ENCODE measurements at places on chromosomes 6 and 20. TPM values are rescaled to one million over a fixed set of nuclear protein-coding genes. Genes with fewer than 3 reads are reported as not detected.

The THBD gene
- not detected for total RNA-seq

The TAP2 gene
- 152 TPM for total RNA-seq

The TSBP1 gene
- total RNA-seq = not detected

The SASH1 gene
- 0.44 TPM for total RNA-seq

The CAPN11 gene
- total RNA-seq = not detected

DNA sequence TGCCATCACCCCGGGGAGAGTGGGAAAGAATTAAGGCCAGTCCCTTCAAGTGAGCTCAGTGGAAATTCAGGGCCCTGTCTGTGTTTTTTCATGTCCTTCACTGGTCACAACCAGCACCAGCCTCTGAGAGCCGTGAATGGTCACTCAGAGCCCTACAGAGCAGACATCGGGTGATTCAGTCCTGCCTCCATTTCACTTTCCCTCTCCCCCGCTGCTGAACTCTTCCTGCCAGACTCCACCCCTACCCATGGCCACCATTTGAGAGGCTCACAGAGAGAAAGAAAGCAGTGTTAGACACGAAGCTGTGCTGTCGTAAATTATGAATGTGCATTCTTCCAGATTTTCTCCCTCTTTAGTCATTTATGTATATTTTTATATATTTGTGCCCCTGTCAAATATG, 5.4 kb downstream of the R3HDML start:
- H3K4me1 ChIP-seq = no peaks in the 10 kb centered on the region
- H3K27ac ChIP-seq = no peak overlapping the region
- no peaks in the 10 kb centered on the region for H3K27me3 ChIP-seq
- no peaks in the 10 kb centered on the region for H3K36me3 ChIP-seq

DNA sequence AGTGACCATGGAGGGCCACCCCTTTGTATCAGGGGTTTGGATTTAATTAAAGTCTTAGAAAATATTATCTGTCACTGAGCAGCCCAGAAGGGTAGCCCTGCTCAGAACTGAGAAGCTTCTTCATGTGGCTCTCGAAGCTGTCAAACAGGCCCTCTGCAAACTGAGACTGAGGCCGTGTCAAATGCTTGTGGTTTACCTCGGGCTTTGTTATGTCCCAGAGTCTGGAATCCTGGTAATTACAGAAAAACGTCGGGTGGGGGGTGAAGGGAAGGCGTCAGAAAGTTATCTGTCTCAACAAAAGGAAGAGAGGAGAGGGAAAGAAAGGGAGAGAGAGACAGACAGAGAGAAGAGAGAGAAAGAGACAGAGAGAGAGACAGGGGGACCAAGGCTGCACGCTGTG, 200.8 kb downstream of the BMP7 start:
- no peak for DNase-seq
- peaks cover 22% of the 10 kb centered on the region for H3K27me3 ChIP-seq
- no peak overlapping the region for H3K27ac ChIP-seq
- H3K4me3 ChIP-seq = no peak overlapping the region
- no peaks in the 10 kb centered on the region for H3K4me1 ChIP-seq

GRCh38 chr20:23925789-23926525, 46.4 kb upstream of the CST5 start:
- no peaks in the 10 kb centered on the region for H3K27me3 ChIP-seq
- H3K27ac ChIP-seq = no peak overlapping the region
- no peak overlapping the region for H3K4me3 ChIP-seq
- H3K36me3 ChIP-seq = no peaks in the 10 kb centered on the region
- no peak for DNase-seq

DNA sequence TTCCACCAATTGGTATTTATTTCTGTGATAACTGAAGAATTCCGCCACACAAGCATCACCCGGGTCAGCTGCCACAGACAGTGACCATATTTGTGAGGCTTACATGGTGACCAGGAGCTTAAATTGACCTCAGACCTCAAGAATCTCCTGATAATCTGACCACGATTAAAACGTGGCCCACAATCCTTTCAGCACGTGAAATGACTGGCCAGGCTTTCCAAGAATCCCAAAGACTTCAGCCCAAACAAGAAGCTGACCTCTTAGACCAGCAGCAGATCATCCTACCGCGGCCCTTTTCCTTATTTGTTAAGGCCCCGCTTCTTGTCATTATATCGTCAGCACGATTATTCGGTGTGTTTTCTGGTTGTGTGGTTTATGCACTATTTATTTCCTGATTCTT, 45.6 kb upstream of the CD93 start:
- no peak for DNase-seq
- no peak overlapping the region for H3K4me3 ChIP-seq
- H3K36me3 ChIP-seq = no peaks in the 10 kb centered on the region
- H3K4me1 ChIP-seq = peaks cover 9% of the 10 kb centered on the region
- H3K27me3 ChIP-seq = peaks cover 4% of the 10 kb centered on the region
- H3K27ac ChIP-seq = no peak overlapping the region

DNA sequence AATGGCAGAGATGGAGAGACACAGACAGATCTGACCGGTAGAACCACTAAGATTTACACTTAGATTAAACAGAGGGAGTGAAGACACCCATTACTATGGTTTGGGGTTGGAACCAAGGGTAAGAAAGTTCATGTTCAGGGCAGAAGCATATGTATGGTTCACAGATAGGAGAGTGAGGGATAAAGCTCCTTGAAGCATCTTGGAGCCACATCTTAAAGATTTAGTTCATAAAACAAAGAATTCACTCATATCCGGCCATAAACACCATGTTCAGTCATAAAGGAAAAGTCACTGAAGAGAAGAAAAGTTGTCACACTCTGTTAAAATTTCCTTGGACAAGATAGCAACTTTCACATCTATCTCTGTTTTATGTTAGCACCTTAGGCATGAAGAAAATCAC, 18.0 kb downstream of the STX7 start:
- H3K4me3 ChIP-seq = no peak overlapping the region
- peaks cover 23% of the 10 kb centered on the region for H3K4me1 ChIP-seq

GRCh38 chr6:74319292-74319691, 623.3 kb downstream of the CD109 start:
- no peaks in the 10 kb centered on the region for H3K36me3 ChIP-seq
- no peak overlapping the region for H3K4me3 ChIP-seq
- no peak for DNase-seq
- no peaks in the 10 kb centered on the region for H3K27me3 ChIP-seq

- H3K4me3 ChIP-seq = no peak overlapping the region
- no peaks in the 10 kb centered on the region for H3K27me3 ChIP-seq
- H3K4me1 ChIP-seq = peaks cover 64% of the 10 kb centered on the region
- no peak overlapping the region for H3K27ac ChIP-seq
- no peak for DNase-seq
- H3K36me3 ChIP-seq = peaks cover 22% of the 10 kb centered on the region
Measured at GRCh38 chr6:7132398-7133035, 24.8 kb downstream of the RREB1 start.

DNA sequence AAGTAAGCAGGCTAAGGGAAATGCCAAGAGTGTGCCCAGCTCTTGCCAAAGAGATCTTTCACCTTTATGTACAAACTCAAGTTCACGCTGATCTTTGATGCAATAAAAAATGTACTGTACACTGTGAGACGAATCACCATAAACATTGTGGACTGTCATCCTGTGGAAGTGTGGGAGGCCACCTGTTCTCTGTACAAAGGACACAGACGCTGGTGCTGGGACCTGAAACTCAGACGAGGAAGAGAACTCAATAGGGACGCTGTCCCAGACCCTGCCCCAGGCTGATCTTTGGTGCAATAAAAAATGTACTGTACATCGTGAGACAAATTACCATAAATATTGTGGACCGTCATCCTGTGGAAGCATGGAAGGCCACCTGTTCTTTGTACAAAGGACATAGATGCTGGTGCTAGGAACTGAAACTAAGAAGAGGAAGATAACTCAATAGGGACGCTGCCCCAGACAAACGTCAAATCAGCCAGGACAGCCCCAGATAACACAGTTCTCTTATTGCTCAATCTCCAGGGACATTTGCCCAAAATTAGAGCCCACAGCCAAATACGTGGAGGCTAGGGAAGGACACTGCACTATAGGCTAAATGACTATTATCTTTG, 312.7 kb upstream of the SGK1 start:
- DNase-seq = no peak
- H3K36me3 ChIP-seq = no peaks in the 10 kb centered on the region
- H3K4me3 ChIP-seq = no peak overlapping the region

- H3K4me1 ChIP-seq = peaks cover 38% of the 10 kb centered on the region
- no peak for DNase-seq
- H3K27me3 ChIP-seq = no peaks in the 10 kb centered on the region
- peak overlapping the region; percentile 92 for H3K4me3 ChIP-seq
- peak overlapping the region; percentile 100 for H3K27ac ChIP-seq
Measured at GRCh38 chr6:157020881-157021343, 243.7 kb downstream of the ARID1B start.

DNA sequence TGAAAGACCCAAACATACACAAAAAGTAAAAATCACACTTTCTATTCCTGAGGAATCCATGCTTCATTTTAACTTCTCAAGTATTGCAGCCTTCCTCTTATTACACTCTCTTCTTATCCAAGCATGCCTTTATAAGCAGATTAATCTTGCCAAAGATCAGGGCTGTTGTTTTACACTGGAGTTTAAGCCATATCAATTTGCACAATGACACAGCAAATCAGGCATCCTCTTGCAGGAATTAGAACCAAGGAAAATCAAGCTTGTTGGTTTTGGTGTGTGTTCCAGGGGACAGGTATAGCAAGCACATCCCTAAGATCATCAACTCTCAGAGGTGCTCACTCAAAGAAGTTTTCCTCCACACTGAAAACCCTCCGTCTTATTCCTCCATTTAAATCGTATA, 69.5 kb downstream of the CYP39A1 start:
- DNase-seq = no peak
- H3K4me1 ChIP-seq = no peaks in the 10 kb centered on the region
- no peaks in the 10 kb centered on the region for H3K36me3 ChIP-seq
- H3K27me3 ChIP-seq = peaks cover 6% of the 10 kb centered on the region

DNA sequence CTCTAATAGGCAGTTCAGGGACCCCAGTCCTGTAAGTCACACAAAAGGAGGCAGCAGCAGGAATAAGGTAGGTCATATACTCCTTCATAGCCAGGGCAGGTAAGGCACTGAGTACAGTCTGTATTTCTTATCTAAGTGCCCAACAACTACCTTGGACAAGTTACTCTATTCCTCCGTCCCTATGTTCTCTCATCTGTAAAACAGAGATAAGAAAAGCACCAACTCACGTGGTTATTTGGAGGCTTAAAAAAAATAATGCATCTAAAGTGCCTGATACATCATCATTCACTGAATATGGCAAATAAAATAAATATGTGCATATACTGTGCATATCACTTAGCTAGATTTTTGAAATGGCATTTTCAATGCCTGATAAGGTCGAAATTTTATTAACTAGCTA, 298.1 kb upstream of the CDYL start:
- DNase-seq = no peak
- H3K27me3 ChIP-seq = no peaks in the 10 kb centered on the region
- no peak overlapping the region for H3K4me3 ChIP-seq
- H3K4me1 ChIP-seq = no peaks in the 10 kb centered on the region
- H3K36me3 ChIP-seq = no peaks in the 10 kb centered on the region

GRCh38 chr20:14489544-14489943, 152.1 kb upstream of the FLRT3 start:
- no peak overlapping the region for H3K4me3 ChIP-seq
- no peak overlapping the region for H3K27ac ChIP-seq
- DNase-seq = no peak
- no peaks in the 10 kb centered on the region for H3K27me3 ChIP-seq

- H3K4me1 ChIP-seq = peaks cover 26% of the 10 kb centered on the region
- H3K27me3 ChIP-seq = no peaks in the 10 kb centered on the region
- DNase-seq = no peak
- H3K36me3 ChIP-seq = no peaks in the 10 kb centered on the region
Measured at GRCh38 chr6:122749451-122750050, 30.0 kb upstream of the FABP7 start.

DNA sequence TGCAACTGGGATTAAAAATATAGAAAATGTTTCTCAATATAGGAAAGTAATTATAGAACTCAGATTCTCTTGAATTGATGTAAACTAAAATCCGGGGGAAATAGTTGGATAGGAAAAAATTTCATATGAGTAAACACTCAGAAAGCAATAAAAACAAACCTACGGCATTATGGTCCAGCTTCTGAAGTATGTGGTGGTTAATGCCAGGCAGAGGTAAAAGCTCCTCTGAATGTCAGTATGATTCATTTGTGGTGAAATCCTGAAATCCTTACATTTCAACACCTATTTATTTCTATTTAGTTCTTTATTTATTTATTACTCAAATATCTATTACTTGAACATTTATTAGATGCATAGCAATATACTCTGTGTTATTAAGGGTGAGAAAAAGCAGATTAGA, 145.1 kb downstream of the RIMS1 start:
- no peaks in the 10 kb centered on the region for H3K36me3 ChIP-seq
- no peaks in the 10 kb centered on the region for H3K27me3 ChIP-seq
- no peak for DNase-seq
- no peaks in the 10 kb centered on the region for H3K4me1 ChIP-seq
- H3K4me3 ChIP-seq = no peak overlapping the region
- no peak overlapping the region for H3K27ac ChIP-seq

GRCh38 chr6:41371992-41372831, 36.8 kb downstream of the NCR2 start:
- H3K4me1 ChIP-seq = peaks cover 23% of the 10 kb centered on the region
- peaks cover 2% of the 10 kb centered on the region for H3K36me3 ChIP-seq
- H3K4me3 ChIP-seq = peak overlapping the region; percentile 75
- DNase-seq = no peak
- peak overlapping the region; percentile 55 for H3K27ac ChIP-seq

GRCh38 chr20:32495949-32496348, 89.2 kb downstream of the NOL4L start:
- H3K36me3 ChIP-seq = peaks cover 6% of the 10 kb centered on the region
- no peaks in the 10 kb centered on the region for H3K27me3 ChIP-seq
- peaks cover 3% of the 10 kb centered on the region for H3K4me1 ChIP-seq
- DNase-seq = no peak

- peak; percentile 91 for DNase-seq
- no peaks in the 10 kb centered on the region for H3K36me3 ChIP-seq
- H3K4me1 ChIP-seq = peaks cover 34% of the 10 kb centered on the region
- peak overlapping the region; percentile 76 for H3K4me3 ChIP-seq
- peak overlapping the region; percentile 88 for H3K27ac ChIP-seq
Measured at GRCh38 chr20:60057123-60057865, 99.1 kb downstream of the CDH26 start.

GRCh38 chr20:19113343-19113930, 99.0 kb upstream of the SLC24A3 start:
- H3K27me3 ChIP-seq = no peaks in the 10 kb centered on the region
- DNase-seq = no peak
- no peak overlapping the region for H3K27ac ChIP-seq
- no peaks in the 10 kb centered on the region for H3K4me1 ChIP-seq
- H3K4me3 ChIP-seq = no peak overlapping the region

- no peak overlapping the region for H3K27ac ChIP-seq
- no peaks in the 10 kb centered on the region for H3K36me3 ChIP-seq
Measured at GRCh38 chr6:6452002-6452401, 131.5 kb upstream of the F13A1 start.

DNA sequence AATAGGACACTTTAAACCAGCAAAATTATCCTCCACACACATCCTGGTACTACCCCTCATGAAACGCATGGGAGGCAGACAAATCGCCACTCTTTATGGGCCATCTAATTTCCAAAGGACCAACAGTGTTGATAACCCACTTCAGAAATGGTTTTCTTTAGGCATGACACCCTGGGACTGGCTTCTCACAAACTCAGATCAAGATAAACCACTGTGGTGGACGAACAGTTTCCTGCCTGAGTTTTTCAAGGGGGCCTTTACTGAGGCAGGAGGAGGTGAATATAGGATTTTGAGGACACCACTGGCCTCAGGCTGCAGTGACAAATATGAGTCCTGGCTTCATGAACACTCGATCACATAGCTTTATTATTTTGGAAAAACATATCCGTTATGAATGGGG, 26.0 kb downstream of the TRAM2 start:
- H3K27me3 ChIP-seq = no peaks in the 10 kb centered on the region
- no peaks in the 10 kb centered on the region for H3K36me3 ChIP-seq
- H3K4me3 ChIP-seq = no peak overlapping the region
- peaks cover 6% of the 10 kb centered on the region for H3K4me1 ChIP-seq
- no peak for DNase-seq

GRCh38 chr6:83474309-83474708, 38.0 kb upstream of the PRSS35 start:
- H3K4me3 ChIP-seq = no peak overlapping the region
- H3K27ac ChIP-seq = no peak overlapping the region
- H3K36me3 ChIP-seq = no peaks in the 10 kb centered on the region
